ENCODE measurements at places on chromosomes 5 and 9.

DNA sequence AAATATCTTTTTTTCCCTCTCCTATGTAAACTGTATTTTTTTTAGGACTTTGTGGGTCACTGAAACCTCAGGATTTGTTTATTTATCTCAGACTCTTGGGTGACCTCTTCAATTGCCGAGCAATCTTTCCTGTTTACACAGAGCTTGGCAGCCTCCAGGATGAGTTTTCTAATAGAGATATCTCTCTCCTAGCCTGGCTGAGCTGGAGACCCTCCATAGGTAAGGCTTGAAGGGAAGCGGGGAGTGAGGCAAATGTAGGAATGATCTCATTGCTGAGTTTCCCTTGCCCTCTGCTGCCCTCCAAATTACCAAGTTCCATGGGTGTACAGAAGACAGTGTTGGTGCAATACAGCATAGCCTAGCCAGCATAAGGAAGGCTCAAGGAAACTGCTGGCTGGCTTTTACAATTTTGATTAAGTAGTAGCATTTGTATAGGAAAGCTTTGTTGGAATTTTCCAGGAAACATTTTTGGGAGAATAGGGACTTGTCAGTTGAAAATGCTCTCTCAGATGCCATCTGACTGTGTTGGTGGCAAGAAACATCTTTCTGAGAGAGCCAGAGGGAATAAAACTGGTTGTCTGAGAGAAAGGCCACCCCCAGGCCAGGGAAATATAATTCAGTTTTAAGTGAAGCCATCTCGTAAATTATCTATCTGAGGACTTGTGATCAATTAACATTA, 116.0 kb downstream of the NMUR2 start:
- DNase-seq, result no peak

GRCh38 chr9:82894961-82895821, 167.8 kb downstream of the RASEF start:
- no peak for DNase-seq

DNA sequence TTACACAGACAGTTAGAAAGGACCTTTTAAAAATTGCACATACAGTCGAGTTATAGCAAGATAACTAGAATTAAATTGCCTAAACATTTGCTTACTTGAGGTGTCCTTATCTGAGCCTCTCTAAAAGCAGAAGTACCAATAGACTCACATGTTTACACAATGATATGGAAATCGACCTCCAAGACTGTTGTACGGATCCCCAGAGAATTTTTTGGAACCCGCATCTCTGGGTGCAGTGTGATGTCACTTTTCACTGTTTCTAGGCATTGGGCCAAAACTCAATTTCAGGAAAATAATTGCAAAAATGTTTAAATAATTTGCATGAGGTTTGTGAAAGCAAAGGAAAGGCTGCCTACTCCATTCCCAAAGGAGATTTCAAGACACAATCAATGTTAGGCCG, 63.1 kb upstream of the ATG10 start:
- DNase-seq, result no peak

GRCh38 chr5:118994595-118994994, 6.2 kb upstream of the DTWD2 start:
- DNase-seq, result no peak

DNA sequence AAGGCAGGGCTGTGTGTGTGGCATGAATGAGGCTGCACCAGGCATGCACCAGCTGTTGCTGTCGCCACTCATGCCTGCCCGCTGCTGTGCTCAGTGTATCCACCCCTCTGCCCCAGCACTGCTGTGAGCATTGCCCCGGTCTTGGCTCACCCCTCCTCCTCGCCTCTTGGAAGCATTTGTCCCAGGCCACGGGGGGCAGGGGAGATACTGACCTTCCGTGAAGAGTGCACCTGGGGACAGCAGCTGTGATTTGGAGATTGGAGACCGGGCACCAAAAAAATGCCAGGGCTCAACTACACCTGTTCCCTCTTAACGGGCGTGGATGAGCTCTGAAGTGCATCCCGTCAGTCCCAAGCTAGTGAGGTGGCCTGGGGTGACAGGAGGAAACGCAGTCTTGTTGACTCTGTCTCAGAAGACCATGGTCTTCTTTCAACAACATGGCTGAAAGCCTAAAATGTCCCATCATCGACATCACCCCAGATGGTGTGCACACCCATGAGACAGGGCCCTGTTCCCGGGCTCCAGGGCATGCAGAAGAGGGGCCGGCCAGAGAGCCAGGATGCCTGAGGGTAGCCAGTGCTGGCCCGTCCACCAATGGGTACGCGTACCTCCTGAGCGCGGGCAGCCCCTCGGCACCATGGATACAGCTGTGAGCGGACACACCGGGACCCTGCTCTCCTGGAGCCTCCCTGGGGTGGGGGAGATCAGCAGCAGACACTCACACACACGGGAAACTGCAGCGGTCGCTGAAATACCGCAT, 115.8 kb downstream of the COL5A1 start:
- no peak for DNase-seq

Measured in skeletal muscle cell (primary cell).